ENCODE measurements at places on chromosomes 13 and 19. TPM values are rescaled to one million over a fixed set of nuclear protein-coding genes. Genes with fewer than 3 reads are reported as not detected.

LILRB4 gene
- not detected for total RNA-seq

PEAK3 gene
- 0.11 TPM for total RNA-seq

ZNF846 gene
- 30.4 TPM for total RNA-seq

PRTN3 gene
- 0.23 TPM for total RNA-seq

- H3K36me3 ChIP-seq, result peaks cover 15% of the 10 kb centered on the region
- no peak for DNase-seq
Measured at GRCh38 chr13:60019119-60019993, 144.4 kb downstream of the DIAPH3 start.

DNA sequence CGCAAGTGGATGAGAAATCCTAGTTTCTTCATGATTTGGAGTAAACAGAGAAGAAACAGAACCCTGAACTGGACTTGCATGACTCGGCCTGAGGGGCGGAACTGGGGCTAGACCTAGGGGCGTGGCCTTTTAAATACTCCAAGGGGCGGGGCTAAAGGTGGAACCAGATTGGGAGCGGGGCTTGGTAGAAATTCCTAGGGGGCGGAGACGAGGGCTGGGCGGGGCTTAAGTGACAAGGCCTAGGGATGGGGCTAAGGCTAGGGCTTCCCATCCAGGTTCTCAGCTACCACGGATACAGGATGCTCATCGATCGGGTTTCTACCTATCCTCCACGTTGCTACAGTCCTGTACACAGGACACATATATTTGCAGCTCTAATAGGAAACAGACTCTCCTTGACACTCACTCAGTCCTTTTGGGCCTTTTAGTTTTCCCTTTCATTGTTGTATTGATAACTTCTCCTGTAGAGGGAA, 372 bp upstream of the ZNF699 start:
- DNase-seq, result peak; percentile 82
- peaks cover 5% of the 10 kb centered on the region for H3K36me3 ChIP-seq
- H3K27ac ChIP-seq, result peak overlapping the region; percentile 99
- peak overlapping the region; percentile 98 for H3K4me3 ChIP-seq

GRCh38 chr13:72384879-72385278, 342.6 kb downstream of the MZT1 start:
- H3K27ac ChIP-seq, result no peak overlapping the region
- no peak for DNase-seq
- no peak overlapping the region for H3K4me3 ChIP-seq
- H3K36me3 ChIP-seq, result no peaks in the 10 kb centered on the region
- no peaks in the 10 kb centered on the region for H3K27me3 ChIP-seq

DNA sequence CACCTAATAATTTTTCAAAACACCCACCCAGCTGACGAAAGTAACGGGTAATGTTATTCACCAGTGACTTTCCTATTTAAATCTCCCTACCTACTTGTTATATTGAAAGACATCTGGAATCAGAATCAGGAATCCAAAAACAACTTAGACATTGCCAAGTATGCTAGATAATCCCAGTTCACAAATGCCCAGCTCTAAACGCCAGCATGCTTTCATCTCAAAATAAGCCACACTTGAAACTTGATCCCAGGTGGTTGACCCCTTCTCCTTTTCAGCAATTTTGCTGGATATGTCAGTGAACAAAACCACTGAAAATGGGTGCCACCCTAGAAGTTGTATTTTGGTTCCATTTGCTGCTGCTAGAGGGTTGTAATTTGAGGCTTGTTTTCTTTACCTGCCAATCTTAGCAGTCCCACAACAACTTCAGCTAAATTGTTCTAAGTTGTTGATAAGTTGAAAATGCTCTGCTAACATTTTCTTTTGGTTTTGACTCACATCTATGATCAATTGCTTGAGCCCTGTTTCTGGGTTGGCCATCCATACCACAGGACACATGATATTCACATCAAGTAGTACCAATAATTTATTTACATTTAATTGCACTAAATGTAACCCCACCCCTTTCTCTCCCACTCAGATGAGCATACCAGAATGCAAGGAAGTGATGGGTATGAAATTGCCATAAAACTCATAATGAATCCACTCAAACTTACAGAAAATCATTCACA, 66.4 kb downstream of the DCT start:
- peaks cover 46% of the 10 kb centered on the region for H3K4me1 ChIP-seq
- no peak overlapping the region for H3K27ac ChIP-seq
- H3K4me3 ChIP-seq, result no peak overlapping the region
